ENCODE measurements at places on chromosomes 5 and 9.

GRCh38 chr9:136329211-136329627, 1.9 kb downstream of the GPSM1 start:
- DNase-seq: no peak

GRCh38 chr5:90264689-90265544, 144.6 kb downstream of the CETN3 start:
- peak; percentile 10 for DNase-seq

DNA sequence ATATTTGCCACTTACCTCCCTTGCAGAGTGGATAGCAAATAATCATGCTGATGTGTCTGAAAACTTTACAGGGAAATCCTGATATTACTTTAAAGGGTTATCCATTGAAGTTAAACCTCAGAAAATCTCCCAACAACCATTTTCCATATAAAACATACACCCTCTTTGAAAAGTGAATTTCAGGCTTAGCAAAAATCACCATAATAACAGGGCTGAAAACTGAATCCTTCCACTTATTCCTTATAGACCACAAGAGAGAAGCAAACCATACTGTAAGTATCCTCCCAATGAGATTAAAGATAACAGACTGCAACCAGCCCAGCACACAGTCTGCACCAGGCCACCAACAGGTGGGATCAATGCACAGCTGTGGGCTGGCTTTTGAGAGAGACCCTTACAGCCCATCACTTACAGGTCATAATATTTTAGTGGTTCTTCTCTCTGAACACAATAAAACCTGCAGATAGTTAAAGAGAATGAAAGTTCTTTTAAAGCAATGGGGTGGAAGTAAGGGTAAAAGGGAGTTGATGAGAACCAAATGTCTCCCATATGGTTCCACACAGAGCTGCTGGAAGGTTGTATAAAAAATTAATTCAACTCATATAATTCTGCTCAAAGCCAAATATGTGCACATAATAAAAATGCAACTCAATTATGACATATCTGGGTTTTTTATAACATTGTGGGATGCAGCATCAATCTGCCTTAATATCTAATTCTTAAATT, 376.2 kb upstream of the GRAMD2B start:
- no peak for DNase-seq

DNA sequence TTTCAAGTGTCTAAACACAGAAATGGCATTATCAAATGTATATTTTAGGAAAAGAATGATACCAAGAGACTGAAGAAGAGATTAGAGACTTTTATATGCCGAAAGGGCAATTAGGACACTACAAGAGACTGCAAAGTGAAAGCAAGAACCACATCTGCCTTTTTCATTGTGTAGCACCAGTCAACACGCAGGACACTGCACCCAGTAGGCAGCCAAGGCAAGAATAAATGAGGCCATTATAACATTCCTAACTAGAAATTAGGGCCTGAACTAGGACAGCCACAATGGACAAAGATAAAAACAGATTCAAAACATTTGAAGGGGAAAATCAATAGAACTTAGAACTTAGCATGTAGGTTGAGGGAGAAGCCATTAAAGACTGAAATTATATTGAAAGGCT, 10.8 kb downstream of the CETN3 start:
- DNase-seq: no peak

DNA sequence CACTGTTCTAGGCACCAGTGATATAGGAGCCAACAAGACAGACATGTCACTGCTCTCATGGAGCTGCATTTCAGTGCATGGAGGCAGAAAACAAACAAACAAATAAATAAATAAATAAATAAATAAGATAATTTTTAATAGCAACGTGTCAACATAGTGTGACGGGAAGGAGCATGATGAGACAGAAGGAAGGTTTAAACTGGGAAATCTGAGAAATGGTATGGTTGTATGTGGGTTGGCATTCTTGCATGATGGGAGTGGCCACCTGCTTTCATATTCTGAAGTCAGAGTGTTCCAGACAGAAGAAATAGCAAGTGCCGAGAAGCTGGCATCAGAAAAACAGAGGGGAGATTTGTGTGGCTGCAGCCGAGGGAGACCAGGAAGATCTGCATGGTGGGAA, at the start of gene PCA3:
PCA3 (plus strand) TSS at position 301 of the 400 bp plus-strand sequence.
- DNase-seq: no peak

GRCh38 chr9:5922192-5922591, 31.5 kb downstream of the MLANA start:
- DNase-seq: no peak

GRCh38 chr5:10662661-10663488, 98.2 kb downstream of the DAP start:
- DNase-seq: no peak

DNA sequence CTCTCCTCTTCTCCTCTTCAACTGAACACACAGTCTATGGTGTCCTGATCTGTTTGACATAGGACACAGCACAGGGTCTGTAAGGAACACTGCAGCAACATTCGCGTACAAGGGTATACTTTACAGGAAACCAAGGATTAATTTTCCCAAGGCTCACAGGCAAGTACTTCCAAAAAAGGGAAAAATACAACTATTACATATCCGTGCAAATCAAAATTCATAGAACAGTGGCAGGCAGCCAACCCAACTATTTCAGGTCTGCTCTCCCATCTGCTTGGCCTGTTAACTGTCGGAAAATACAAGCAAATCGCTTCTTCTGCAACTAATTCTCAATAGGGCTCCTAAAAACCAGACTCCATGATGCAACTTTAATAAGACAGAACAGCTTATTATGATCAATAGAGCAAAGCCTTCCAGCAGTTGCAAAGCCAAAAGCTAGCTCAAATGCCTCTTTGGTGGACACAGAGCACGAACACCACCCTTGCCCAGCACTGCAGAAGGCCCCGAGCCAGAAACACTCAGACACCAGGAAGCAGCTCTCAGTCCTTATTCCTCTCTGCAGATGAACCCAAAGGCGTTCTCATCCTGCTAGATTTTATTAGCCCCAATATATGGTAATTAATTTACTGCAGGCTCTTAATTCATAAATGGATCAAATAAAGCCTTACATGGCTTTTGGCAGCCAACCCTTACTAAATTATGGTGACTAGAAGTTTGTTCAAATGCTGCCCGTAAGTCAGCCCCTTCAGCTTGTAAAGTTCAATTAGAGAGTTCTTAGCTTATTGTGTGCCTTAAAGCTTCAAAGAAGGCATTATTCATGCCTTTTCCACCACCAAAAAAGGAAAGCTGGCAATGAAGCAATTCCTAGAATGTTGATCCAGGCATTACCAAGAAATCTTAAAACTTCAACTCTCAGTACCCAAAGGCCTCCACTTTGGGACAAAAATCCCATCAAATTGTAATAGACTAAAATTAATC, 68.8 kb downstream of the ZNF608 start:
- no peak for DNase-seq

GRCh38 chr9:111949919-111950318, 53.3 kb downstream of the UGCG start:
- DNase-seq: no peak

DNA sequence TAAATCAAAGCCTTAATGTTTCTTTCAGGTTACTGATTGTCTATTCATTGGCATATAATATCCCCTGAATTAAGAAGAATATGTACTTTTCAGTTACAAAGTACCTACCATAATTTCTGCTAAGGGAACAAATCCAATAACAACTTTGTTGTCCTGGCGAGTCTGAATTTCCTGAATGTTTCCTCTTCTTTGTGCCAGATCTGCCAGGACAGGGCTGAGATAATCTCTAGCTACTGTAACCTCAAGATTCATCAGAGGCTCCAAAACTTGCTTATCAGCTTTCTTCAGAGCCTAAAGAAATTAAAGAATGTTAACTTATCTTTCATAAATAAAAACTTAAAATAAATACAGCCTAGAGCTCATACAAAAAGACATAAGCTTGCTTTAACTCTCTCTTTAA, 37.2 kb downstream of the HEXB start:
- no peak for DNase-seq

DNA sequence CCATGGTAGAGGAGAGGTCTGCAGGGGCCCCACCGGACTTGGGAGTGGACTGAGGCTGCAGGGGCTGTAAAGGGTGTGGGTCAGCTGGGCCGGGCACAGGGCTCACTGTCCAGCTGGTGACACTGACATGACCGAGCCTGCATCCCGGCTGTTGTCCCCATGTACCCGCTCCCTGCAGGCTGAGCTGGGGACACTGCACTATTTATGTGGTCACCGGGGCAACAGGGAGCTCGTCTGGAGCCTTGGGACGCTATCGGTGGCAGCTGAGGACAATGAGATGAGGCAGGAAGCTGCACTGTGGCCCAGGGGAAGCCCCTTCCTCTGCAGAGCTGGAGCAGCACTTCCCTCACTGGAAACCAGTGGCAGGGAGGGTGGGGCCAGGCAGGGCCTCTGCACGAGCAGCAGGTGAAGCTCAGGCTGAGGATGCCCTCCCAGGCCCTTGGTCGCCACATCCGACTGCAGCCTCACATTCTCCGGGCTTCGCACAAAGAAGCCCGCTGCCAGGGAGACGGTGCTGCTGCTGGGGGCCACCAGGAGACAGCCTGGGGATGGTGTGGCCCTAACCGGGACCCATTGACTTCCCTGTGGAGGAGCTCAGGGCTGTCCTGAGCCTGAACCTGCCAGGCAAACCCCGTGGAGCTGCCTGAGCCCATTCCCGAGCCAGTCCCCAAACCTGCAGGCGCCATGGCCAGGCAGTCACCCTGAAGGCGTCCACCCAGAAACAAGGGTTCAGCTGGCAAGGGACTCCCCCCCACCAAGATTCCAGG, 26.4 kb downstream of the ZDHHC11B start:
- no peak for DNase-seq

GRCh38 chr5:126433701-126434100, 10.5 kb downstream of the GRAMD2B start:
- no peak for DNase-seq

DNA sequence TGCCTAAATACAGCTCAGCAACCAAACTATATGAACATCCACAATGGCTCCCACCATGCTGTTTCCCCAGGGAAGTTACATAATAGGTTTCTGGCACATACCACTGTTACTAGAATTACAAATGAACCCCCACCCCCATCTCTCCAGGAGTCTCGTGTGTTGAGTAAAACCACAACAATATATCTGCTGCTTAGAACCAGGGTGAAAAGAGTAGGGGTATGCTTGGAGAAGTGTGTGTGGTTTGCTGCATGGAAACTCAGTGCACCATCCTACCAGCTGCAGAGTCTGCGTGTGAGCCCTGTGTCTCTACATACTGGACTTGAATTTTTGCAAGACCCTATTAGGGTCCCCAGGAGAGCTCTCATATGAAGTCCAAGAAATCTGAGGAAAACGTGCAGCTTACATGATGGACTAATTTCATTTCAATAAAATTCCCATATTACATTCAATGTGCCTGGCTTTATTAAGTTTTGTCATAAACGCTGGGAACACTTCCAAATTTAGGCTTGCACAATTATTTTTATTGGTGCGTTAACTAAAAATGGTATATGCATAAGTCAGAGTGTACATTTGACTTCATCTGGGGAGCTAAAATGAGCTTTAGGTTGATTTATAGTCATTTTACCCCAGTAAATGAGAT, 104.5 kb upstream of the NFIB start:
- no peak for DNase-seq

GRCh38 chr9:110933350-110934001, 104.8 kb downstream of the LPAR1 start:
- no peak for DNase-seq

DNA sequence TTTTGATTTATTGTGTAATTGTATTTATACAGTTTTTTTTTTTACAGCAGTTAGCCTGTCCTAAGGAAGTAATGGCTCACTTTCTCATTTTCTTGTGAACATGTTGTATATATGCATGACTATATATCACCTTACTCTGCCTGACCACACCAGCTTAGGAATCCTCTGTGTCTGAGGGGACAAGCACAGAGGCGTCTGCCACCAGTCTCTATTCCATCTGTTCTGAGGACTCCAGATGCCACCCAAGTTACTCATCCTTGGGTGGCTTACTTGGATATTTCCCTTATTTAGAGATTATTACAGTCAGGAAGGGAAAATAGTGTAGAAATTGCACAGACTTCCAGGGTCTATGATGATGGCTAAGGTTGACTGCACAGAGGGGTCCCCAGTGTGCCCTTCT, 256.3 kb upstream of the C9orf72 start:
- no peak for DNase-seq

DNA sequence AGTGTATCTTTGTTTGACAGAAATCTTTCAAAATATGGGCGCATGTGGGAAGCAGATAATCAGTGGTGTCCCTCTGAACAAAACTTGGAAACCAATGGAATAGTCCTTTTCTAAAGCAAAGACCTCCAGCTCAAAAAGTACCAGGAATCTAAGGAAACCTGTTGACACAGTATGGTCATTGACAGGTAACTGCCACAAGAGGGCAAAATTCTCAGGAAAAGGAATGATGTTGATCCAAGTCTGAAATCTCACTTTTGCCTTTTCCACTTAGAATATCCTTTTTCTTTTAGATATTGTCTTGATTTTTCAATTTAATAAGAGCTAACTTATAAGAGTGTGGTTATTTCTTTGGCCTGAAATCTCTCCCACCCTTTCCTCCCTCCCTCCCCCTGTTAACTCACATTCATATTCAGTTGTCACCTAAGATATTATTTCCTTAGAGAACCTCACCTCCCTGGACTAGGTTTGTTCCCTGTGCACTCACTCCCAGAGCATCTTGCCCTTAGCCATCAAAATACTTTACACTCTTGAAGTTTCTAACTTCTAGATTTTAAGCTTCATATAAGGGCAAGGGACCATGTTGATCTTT, 59.0 kb upstream of the BARX1 start:
- no peak for DNase-seq

- DNase-seq: no peak
Observed at GRCh38 chr5:19986031-19986619, 1.9 kb downstream of the CDH18 start.

GRCh38 chr5:40995801-40996586, 75.1 kb downstream of the MROH2B start:
- no peak for DNase-seq

DNA sequence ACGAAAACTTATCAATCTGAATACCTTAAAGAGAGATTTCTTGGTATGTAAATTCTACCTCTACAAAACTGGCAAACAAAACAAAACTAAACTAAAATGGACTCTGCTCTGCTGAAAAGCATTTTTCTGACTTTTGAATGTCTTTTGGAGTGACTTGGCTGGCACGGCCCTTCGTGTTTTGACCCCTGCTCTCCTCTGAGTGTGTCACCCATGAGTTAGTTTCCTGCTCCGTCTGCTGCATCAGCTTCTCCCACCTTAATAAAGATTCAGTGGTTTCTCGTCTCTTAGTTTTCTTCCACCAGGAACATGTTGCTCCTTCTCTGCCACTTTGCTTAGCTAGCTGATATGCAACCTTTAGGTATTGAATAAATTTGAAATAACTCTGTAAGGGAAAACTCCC, 1084.0 kb upstream of the CDH18 start:
- DNase-seq: no peak

DNA sequence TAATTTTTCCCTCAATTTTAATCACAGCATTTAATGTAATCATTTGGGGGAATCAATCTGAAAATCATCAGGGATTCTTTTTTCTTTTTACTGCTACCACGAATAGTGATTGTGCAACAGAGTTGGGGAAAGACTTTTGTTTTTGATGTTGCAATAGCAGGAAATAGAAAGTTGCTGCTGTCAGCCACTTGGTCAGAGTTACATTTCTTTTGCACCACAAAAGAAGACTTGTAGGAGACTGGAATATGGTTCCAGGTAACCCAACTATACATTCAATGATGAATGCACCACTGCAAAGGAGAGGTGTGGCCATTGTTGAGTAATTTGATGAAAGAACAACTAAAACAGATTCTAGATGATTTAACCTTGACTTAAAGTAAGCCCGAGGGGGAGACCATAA, 46.3 kb upstream of the PALM2AKAP2 start:
- DNase-seq: no peak

GRCh38 chr5:171633776-171634470, 151.7 kb upstream of the SMIM23 start:
- no peak for DNase-seq

GRCh38 chr9:69649566-69650250, 22.5 kb downstream of the APBA1 start:
- DNase-seq: no peak

GRCh38 chr9:81234924-81235610, 454.3 kb downstream of the TLE1 start:
- no peak for DNase-seq
